ENCODE measurements at places on chromosomes 7 and 10. TPM values are rescaled to one million over a fixed set of nuclear protein-coding genes. Genes with fewer than 3 reads are reported as not detected.

The EBF3 gene
- total RNA-seq, result not detected

DNA sequence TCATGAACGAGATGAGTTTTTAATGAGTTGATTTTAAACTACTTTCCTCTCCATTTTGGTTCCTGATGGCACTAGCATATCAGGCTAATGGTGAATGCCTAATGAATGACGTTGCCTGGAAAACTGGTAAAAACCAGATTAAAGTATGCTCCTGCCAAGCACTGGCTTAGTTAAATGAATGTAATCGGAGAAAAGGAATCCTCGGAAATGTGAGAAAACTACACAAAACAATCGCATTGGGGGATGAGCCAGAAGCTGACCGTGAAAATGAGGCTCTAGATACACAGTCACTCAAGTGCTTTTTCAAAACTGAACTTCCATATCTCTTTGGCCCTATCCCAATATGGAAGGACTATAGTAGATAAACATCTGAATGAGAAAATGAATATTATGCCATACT lies 153.8 kb upstream of the COL1A2 start:
- H3K27me3 ChIP-seq, result no peaks in the 10 kb centered on the region
- no peak for DNase-seq
- no peak overlapping the region for H3K4me3 ChIP-seq

DNA sequence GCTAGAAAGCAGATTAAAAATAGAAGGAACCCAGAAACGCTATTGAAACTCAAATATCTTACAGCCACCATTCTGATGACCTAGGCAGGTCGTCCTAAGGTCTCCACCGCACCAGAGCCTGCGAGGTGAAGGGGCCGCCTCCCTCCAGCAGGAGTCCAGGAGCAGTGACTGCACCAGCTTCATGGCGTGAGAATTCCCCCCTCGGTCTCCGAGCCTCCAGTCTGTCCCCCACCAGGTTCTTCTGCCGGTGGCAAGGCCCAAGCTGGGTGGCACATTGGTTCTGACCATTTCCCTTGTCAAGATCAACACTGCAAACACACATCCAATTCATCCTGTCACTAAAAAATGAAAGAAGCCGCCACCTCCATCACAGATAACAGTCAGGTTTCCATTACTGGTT lies 98.7 kb downstream of the DIP2C start:
- no peak overlapping the region for H3K27ac ChIP-seq
- no peak for DNase-seq
- no peaks in the 10 kb centered on the region for H3K4me1 ChIP-seq

DNA sequence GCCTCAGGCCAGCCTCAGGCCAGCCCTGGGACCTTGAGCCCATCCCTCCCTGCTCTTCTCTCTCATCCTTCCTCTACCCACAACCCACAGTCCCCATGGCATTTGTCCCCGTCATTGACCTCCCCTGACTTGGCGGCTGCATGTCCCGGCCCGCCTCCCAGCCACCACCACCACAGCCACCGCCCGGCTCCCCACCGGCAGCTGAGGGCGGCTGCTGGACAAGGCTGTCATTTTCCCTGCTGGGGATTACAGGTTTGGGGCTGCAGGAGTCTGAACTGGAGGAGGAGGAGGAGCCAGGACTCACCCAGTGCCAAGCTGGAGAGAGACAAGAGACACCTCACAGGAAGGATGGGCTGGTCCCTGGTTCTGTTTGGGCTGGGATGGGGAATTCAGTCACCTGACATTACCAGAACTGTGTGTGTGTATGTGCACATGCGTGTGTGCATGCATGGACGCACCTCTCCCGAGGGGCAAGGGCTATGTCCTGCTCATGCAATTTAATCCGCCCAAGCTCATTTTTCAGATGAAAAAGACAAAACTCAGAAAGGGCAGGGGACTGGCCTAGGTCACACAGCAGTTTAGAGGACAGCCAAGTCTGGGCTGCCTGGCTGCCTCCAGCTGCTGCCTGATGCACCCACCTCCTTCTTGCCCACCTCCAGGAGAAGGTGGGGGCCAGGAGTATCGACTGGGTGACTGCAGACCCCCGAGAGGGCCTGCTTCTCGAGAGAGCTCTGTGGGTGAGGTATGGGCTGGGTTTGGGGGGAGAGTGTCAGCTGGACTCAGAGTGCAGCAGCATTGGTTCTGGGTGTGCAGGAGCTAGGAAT lies 113.1 kb downstream of the ZMIZ1 start:
- no peaks in the 10 kb centered on the region for H3K36me3 ChIP-seq
- no peaks in the 10 kb centered on the region for H3K4me1 ChIP-seq
- H3K4me3 ChIP-seq, result no peak overlapping the region
- no peaks in the 10 kb centered on the region for H3K27me3 ChIP-seq

DNA sequence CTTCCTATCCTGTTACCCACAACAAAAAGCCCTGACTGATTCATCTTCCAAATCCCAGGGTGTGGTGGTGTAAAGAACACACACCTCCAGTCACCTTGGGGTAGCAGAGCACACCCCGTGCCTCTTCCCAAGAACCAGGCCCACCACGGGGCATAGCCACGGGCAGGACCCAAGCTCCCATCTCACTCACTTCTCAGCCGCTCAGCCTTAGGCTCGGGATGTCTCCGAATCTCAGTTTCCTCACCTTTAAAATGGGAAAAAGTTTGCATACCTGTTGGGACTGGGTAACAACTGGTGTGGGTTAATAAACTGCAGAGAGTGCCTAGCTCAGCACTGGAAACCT lies 139.0 kb downstream of the FGFR2 start:
- no peaks in the 10 kb centered on the region for H3K4me1 ChIP-seq
- no peaks in the 10 kb centered on the region for H3K27me3 ChIP-seq
- no peak overlapping the region for H3K4me3 ChIP-seq
- H3K36me3 ChIP-seq, result no peaks in the 10 kb centered on the region

The TLX1 gene
- not detected for total RNA-seq

DNA sequence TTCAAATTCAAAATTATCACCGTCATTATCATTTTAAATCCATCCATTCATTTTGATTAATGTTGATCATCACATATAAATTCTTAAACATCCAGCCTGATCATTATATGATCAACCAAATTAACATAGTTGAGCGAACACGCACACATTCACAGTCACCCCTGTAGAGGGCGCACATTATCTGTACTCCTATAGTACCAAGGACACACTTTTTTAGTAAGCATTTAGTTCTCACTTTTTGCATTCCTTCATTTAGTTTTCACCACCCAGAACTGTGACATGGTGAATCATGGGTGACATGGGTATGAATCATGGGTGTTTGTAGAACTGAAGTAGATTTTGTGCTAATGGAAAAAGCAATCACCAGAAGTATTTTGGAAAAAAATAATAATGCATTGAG lies 26.0 kb upstream of the ZNF735 start:
- peaks cover 8% of the 10 kb centered on the region for H3K27me3 ChIP-seq
- no peak overlapping the region for H3K27ac ChIP-seq
- no peak for DNase-seq
- no peaks in the 10 kb centered on the region for H3K4me1 ChIP-seq
- no peaks in the 10 kb centered on the region for H3K36me3 ChIP-seq

The PNLIPRP1 gene
- total RNA-seq, result not detected

DNA sequence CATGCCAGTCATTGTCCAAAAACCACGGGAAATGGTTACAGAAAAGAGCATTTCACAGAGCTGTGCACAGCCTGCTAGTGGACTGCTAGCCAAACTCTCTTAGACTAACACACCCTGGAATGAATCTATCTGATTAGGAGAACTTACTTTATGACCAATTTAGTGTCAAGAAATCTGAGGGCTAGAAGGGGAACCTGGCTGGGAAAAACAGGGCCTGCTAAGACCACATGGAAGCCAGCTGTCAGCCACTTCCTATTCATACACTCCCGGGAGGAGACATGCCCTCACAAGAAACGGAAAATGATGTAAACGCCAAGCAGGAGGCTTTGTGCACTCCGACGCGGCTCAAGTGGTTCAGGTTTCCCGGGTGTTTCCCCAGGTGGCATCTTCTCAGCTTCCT lies 54.8 kb downstream of the MPP7 start:
- H3K27ac ChIP-seq, result no peak overlapping the region
- H3K4me1 ChIP-seq, result peaks cover 11% of the 10 kb centered on the region
- no peak overlapping the region for H3K4me3 ChIP-seq
- no peak for DNase-seq
- H3K27me3 ChIP-seq, result no peaks in the 10 kb centered on the region
- no peaks in the 10 kb centered on the region for H3K36me3 ChIP-seq

The PRPS1L1 gene
- total RNA-seq, result not detected

The GOT1 gene
- total RNA-seq, result 54.9 TPM

GRCh38 chr7:50562136-50562535 lies 3.1 kb downstream of the DDC start:
- no peak overlapping the region for H3K4me3 ChIP-seq
- no peak for DNase-seq
- no peaks in the 10 kb centered on the region for H3K4me1 ChIP-seq
- no peaks in the 10 kb centered on the region for H3K36me3 ChIP-seq
- no peak overlapping the region for H3K27ac ChIP-seq

GRCh38 chr10:7159928-7160327 lies 250.9 kb downstream of the SFMBT2 start:
- H3K27me3 ChIP-seq, result no peaks in the 10 kb centered on the region
- H3K27ac ChIP-seq, result peak overlapping the region; percentile 39
- H3K4me3 ChIP-seq, result no peak overlapping the region
- H3K4me1 ChIP-seq, result peaks cover 17% of the 10 kb centered on the region
- H3K36me3 ChIP-seq, result peaks cover 28% of the 10 kb centered on the region

The STEAP1B gene
- total RNA-seq, result not detected

The OR2A42 gene
- not detected for total RNA-seq

- no peaks in the 10 kb centered on the region for H3K4me1 ChIP-seq
- no peak overlapping the region for H3K27ac ChIP-seq
- no peaks in the 10 kb centered on the region for H3K36me3 ChIP-seq
- H3K4me3 ChIP-seq, result no peak overlapping the region
Measured at GRCh38 chr7:30936650-30937245, 25.1 kb downstream of the AQP1 start.

DNA sequence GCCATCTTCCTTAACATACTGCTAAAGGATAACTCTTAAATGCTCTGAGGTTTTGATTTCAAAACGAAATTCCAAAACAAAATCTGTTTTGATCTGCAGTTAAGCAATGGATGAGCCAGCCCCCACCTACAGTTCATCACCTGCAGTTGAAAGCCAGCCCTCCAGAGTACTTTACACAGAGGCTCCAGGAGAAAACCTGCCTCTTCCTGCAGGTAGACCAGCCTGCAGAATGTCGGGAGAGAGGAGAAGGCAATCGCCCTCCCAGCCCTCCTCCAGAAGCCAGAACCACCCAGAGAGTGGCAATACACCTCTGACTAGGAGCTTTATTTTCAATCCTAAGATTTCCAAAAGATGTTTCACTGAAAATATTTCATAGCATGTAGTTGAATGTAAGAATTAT lies 798.1 kb downstream of the GATA3 start:
- H3K27me3 ChIP-seq, result peaks cover 10% of the 10 kb centered on the region
- H3K4me3 ChIP-seq, result no peak overlapping the region
- H3K4me1 ChIP-seq, result peaks cover 6% of the 10 kb centered on the region
- no peak overlapping the region for H3K27ac ChIP-seq
- no peaks in the 10 kb centered on the region for H3K36me3 ChIP-seq
- no peak for DNase-seq

The COL28A1 gene
- total RNA-seq, result not detected

- H3K27me3 ChIP-seq, result no peaks in the 10 kb centered on the region
- no peak overlapping the region for H3K4me3 ChIP-seq
- H3K4me1 ChIP-seq, result peaks cover 5% of the 10 kb centered on the region
- H3K27ac ChIP-seq, result no peak overlapping the region
- H3K36me3 ChIP-seq, result no peaks in the 10 kb centered on the region
Measured at GRCh38 chr10:118992496-118992895, 37.0 kb upstream of the NANOS1 start.

The ARHGEF35 gene
- total RNA-seq, result 8.8 TPM

The RBP3 gene
- not detected for total RNA-seq

The MYH16 gene
- total RNA-seq, result not detected

DNA sequence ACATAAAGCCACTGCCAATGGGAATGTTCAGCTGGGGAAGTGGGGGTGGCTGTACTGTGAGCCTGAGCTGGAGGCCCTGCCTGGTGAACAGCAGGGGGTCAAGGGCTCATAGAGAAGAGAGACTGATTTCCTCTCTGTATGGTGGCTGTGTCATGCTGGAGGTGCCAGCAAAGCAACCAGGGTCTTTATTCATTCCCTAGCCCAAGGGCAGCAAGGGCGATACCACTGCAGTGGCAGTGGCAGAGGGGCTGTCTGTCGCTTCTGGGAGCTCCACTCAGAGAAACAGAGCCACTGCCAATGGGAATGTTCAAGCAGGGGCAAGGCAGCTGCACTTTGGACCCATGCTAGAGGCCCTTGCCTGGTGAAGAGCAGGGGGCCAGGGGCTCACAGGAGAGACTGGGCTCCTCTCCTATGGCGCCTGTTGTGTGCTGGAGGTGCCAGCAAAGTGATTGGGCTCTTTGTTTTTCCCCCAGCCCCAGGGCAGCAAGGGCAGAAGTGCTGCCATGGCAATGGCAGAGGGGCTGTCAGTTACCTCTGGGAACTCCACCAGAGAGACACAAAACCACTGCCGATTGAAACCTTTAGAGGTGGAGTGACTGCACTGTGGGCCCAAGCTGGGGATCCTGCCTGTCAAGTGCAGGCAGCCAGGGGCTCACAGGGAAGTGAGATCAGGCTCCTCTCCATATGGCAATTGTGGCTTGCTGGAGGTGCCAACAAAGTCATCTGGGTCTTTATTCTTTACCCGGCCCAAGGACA lies 545.1 kb downstream of the SH2D4B start:
- H3K4me1 ChIP-seq, result no peaks in the 10 kb centered on the region
- H3K36me3 ChIP-seq, result no peaks in the 10 kb centered on the region

The SPDYE16 gene
- total RNA-seq, result 0.19 TPM

DNA sequence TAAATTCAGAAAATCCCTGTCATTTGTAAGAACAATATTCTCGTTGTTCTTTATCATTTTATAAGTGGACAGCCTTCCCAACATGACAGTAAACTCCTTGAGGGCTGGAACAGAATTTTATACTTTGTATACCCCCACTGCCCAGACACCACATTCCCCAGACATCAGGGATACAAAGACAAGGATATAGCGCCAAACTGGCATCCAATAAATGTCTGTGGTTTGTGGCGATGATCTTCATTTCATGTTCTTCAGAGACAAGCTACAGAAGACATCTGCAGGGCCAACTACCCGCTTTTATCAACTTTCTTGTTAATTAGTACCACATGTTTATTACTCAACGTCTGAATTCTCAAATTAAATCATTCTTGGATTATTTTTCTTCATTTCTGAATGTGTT lies 155.9 kb downstream of the ATE1 start:
- no peak for DNase-seq
- H3K27me3 ChIP-seq, result no peaks in the 10 kb centered on the region
- no peak overlapping the region for H3K27ac ChIP-seq

The ADAP1 gene
- 14.1 TPM for total RNA-seq

Measured in activated CD4-positive, alpha-beta memory T cell treated with anti-CD3 and anti-CD28 coated beads for 36 hours (primary cell).